ENCODE measurements at places on chromosomes 2 and 18.

- no peak for DNase-seq
These were observed 39.3 kb upstream of the C1GALT1C1L start for GRCh38 chr2:43715300-43716098.

DNA sequence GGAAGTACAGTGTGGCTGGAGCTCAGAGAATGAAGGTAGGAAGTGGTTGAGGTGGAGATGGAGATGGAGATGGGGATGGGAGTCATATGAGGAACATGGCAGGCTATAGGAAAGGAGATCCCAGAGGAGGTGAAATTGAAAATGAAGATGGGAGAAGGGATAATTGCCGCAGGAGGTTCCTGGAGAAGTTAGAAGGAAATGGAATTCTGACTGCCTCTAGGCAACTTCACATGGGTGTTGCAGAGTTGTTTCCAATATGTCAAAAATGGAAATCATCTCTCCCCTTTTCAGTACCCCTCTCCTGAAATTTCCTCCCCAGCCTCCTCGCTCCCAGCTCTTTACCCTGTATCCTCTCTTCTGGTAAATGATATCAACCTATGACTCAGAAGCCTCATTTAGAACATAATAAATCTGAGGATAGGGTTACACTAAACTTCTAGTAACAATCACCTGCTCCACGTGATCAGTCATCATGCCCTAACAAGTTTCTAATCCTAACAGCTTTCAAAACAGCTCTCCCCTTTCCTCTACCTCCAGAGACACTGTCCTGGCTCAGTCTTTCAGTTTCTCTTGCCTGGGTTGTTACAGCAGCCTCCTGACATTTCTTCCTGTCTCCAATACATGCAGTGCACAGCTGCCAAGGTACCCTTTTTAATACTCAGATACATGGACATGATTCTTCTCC, 201.9 kb upstream of the RBMS1 start:
- DNase-seq, result peak; percentile 93

- DNase-seq, result no peak
These were observed 24.8 kb upstream of the SLC9A2 start for GRCh38 chr2:102594445-102595016.

GRCh38 chr2:11757101-11757500, 10.7 kb downstream of the LPIN1 start:
- DNase-seq, result no peak

DNA sequence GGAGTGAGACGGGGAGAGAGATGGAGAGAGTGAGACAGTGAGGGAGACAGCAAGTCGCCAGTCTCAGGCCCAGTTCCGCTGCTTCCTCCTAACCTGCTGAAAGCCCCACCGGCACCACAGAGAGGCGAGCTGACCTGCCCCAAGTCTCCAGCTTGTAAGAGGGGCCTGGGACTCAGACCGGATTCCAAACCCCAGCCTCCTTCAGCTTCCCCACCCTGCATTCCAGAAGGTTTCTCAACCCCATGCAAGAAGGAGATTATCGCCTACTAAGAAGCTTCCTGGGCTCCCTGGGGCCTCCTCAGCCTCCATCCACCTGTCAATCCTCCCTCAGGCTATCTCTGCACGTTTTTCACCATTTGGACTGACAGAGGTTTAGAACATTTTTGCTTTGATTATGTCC, 173.1 kb upstream of the RAB6C start:
- DNase-seq, result no peak

- no peak for DNase-seq
These were observed 678.4 kb upstream of the VRK2 start for GRCh38 chr2:57368190-57368589.

DNA sequence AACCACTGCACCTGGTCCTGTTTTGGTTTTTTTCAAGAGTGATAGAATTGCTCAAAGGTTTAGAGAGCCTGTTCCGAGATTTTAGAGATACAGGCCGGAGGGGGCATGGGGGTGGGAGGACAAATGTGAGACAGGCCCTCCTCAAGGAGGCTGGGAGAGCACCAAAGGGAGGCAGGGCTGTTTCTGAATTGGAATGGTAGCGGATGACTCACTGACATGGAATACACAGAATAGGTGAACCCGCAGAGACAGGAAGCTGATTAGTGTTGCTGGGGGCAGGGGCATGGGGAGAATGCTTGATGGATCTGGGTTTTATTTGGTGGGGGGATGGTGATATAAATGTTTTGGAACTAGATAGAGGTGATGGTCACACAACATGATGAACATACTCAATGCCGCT, 111.0 kb upstream of the MGAT5 start:
- DNase-seq, result no peak

DNA sequence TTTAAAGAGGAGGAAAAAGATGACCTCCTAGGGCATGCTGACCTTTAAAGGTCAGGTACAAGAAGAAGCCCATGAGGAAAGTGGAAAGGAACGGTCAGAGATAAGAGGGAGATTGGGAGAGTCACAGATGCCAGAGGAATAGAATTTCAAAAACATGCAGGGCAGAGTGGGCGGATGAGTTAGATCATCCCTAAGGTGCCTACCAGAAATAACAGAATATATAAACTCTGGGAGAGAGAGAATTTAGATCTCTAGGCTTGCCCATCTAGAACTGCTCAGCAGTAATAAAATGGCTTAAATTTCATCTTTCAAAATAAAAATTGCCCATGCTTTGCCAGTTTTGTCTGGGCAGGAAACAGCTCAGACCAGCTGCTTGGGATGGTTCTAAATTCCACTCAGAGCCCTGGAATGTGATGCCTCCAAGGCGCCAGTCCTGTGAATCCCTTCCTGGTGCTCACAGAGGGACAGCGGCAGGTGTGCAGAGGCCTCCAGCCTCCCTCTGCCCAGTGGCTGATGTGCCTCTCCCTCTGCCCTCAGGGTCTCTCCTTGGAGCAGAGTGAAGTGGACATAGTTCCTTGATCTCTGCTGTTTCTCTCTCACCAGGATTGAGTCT, 130.9 kb downstream of the ANTXR1 start:
- DNase-seq, result no peak

- peak; percentile 49 for DNase-seq
These were observed 167.4 kb downstream of the PTGR3 start for GRCh38 chr18:75041586-75041985.

GRCh38 chr2:5677133-5677532, 15.1 kb upstream of the SOX11 start:
- no peak for DNase-seq

- DNase-seq, result no peak
These were observed 68.4 kb upstream of the ALPP start for GRCh38 chr2:232310121-232310520.

- no peak for DNase-seq
These were observed 101.4 kb upstream of the ATP5MC3 start for GRCh38 chr2:175282886-175283285.

DNA sequence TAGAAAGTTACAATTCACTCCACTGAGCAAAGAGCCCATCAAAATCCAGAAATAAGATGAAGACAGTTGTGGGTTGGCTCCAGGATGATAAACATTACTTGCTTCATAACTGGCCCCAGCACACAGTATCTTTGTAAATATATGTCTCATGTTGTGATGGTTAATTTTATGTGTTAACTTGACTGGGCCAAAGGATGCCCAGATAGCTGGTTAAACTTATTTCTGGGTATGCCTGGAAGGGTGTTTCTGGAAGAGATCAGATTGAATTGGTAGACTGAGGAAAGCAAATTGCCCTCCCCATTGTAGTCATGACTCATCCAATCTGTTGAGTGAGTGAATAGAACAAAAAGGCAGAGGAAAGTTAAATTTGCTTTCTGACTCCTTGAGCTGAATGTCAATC, 373.8 kb downstream of the LNPK start:
- DNase-seq, result no peak

DNA sequence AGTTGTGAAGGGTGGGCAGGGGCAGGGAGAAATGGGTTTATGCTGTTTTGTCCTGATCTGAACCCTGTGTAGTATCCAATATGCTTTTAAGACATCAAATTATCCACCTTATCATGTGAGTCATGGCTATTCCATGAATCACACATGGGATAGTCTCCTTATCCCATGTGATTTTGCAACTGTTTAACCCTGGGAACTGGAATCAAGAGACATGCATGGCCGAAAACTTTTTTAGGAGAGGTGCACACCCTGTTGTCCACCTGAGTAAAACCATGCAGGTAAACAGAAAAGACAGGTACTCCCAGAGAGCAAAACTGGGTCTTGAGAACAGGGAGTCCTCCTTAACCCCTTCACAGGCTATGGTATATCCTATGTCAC, 490.6 kb upstream of the HS6ST1 start:
- DNase-seq, result no peak

DNA sequence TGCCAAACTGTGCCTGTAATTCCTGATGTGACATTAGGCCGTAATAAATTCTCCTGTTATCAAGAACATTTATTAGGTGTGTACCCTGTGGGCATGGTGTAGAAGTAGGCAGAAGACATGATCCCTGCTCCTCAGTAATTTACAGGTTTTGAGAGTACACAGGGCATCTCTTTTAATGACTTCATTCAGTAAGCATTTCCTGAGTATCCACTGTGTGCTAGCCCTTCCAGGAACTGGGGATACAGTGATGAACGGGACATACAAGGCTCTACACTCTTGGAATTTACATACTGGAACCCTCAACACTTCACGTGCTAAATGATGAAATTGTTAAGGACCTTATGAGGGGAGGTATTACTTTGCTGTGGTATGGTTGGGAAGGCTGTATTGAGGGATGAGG, 30.2 kb downstream of the DIS3L2 start:
- DNase-seq, result no peak

DNA sequence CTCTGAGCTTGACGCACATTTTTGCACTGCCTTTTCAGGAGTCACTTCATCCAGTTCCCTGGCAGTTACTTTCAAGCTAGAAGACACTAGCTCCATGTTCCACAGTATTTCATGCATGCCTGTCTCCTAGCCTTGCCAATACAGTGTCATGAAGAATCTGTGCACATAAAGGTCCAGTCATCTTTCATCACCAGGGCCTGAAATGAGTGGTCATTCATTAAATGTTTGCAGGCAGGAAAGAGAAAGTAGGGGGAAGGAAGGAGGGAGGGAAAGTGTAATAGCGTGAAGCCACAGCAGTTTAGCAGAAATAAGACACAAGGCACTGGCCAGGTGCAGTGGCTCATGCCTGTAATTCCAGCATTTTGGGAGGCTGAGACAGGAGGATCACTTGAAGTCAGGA, 92.4 kb upstream of the COPS8 start:
- no peak for DNase-seq

DNA sequence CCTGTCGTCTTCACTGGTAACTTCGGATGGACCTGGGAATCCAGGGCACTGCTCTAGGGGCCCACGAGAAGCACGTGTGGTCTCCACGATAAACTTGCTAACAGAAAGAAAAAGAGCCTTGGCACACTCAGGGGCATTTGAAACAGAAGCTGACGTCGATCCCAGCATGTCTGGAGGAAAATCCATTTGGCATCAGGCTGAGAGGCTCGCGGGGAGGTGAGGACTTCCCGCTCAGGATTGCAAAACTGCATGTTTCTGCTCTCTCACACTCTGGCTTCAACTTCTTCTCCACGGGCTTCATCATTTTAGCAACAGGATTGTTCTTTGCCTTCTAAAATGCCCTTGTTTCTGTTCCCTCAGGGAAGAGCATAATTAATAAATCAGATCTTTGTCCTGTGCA, 181.7 kb upstream of the COPS8 start:
- DNase-seq, result no peak

- DNase-seq, result no peak
These were observed 111.1 kb upstream of the SPOPL start for GRCh38 chr2:138390316-138390945.
